ENCODE measurements at places on chromosomes 12 and 14.

GRCh38 chr12:88958946-88959345, 378.7 kb upstream of the KITLG start:
- DNase-seq: peak; percentile 66

GRCh38 chr14:38850664-38851063, 252.4 kb downstream of the SEC23A start:
- no peak for DNase-seq

DNA sequence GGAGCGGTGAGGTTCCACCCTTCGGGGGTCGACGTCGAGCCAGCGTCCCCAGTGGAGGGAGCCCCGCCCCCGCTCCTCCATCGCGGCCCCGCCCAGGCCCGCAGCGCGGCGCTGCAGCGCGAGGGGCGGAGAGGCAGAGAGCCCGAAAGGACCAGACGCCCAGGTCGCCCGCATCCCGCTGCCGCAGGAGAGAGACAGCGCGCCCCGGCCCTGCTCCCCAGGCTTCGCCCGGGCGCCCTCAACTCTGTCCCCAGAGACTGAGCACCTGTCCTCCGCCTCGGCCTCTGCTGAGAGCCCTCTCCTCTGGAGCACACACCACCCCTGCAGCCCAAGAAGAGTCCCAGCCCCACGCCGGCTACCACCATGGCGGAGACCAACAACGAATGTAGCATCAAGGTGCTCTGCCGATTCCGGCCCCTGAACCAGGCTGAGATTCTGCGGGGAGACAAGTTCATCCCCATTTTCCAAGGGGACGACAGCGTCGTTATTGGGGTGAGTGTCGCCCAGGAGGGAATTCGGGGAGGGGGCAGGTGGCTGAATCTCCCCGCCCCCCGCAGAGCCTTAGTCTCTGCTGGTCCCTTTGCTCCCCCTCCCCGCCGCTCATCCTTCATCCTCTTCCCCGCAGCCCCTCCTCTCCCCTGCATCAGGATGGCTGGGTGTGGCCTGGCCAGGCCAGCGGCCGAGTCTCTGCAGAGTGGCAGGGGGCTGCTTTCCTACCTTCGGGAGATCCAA, at the start of gene KIF5A:
Gene KIF5A (plus strand): TSS at position 136 of the 732 bp plus-strand sequence. CDS start 228 bp downstream, at position 364.
- DNase-seq: peak; percentile 62

- no peak for DNase-seq
These were observed 2.7 kb upstream of the RABGGTA start for GRCh38 chr14:24274101-24274543.

DNA sequence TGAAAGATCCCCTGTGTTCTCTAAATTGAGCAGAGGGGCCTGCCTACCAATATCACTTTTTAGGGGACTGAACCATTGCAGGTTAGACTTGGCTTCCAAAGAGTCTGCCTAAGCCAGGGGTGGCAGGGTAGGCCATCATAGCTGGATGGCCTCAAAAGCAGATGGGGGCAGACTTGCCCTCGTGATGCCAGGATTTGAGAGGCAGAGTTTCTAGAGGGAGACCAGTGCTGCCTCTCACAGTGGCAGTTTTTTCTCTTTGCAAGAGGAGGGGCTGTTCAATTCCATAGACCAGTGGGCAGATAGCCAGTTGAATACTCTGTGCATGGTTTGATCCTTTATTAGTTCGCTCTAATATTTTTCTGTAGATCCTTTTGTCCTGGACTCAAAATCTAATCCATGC, 23.8 kb upstream of the SMCO2 start:
- no peak for DNase-seq

DNA sequence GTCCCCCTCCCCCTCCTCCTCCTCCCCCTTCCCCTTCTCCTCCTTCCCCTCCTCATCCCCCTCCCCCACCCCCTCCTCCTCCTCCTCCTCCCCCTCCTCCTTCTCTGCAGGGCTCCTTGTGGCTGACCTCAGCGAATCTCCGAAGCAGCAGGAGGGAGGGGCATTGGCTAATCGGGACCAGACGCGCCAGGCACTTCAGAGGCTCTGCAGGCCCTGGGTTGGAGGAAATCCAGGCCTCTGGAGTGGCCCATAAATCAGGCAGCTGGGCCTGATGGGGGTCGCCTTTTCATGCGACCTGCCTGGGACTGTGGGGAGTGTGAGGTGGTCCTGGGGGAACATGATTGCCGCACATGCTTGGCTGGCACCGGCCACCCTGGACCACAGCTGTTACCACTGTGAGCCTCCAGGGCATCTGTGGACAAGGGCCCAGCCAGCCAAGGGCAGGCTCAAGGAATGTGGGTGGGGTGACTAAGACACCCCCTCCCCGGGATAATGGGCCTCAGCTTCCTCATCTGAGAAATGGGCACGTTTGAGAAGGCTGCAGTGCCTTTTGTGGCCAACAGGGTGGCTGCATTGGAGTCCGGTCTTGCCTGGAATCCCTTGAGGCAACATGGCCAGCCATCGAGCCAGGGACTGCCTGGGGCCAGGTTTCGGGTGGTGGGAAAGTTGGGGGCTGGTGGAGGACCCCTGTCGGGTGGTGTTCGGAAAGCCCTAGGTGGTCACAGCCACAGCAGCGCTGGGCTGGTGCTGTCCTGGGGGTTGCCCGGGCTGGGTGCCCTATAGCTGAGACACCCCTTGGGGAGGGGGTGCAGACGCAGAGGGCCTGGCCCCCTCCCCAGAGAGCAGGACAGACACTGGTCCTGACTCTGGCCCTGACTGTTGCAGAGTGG, 12.0 kb downstream of the KIF26A start:
- DNase-seq: no peak

DNA sequence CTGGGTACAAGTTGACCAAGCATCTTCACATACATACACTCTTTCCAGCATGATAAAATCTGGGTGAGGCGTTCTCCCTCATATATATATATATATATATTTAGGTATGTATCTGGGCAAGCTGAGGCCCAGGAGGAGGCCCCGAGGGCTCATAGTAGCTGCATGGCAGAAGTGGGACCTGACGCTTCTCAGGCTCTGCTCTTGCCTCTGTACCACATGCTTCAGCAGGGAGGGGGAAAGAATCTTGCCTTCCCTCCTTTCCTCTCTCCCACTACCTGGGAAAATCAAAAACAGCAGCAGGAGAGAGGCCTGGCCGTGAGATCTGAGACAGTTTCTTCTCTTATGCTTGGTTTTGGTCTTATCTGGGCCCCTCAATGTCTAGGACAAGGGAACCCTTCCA, 9.2 kb downstream of the PPP1R1A start:
- DNase-seq: no peak

GRCh38 chr12:57225680-57226210, 3.8 kb upstream of the SHMT2 start:
- DNase-seq: no peak

DNA sequence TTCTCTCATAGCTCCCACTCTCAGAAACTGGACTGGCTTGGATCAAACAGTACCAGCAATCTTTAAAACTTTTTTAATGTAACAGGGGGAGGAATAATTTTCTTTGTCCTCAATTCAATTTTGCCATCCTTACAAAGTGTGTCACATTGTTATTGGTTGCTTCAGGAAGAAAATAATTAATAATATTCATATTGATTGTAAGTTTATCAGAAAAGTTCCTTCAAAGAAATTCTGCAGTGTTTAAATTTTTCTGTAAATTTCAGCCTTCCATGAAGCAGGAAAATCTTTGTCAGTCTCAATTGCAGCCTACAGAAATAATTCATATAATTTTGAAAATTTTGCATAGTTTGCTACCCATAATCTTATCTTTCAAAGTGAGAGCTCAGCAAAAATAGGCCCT, 1119.1 kb upstream of the ATXN7L3B start:
- DNase-seq: no peak

DNA sequence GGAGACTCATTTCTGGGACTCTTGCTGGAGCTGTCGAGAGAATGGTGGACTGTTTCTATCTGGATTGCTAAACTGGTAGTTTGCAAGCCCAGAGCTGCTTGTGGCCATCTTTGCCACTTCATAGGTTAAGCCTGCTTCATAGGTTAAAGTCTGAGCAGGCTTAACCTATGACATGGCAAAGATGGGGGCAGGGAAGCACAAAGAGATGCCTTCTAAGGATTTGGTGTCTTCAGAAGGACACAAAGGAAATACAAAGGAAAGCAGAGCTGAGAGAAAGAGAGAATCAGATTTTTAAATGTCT, 78.4 kb upstream of the MAX start:
- DNase-seq: no peak

DNA sequence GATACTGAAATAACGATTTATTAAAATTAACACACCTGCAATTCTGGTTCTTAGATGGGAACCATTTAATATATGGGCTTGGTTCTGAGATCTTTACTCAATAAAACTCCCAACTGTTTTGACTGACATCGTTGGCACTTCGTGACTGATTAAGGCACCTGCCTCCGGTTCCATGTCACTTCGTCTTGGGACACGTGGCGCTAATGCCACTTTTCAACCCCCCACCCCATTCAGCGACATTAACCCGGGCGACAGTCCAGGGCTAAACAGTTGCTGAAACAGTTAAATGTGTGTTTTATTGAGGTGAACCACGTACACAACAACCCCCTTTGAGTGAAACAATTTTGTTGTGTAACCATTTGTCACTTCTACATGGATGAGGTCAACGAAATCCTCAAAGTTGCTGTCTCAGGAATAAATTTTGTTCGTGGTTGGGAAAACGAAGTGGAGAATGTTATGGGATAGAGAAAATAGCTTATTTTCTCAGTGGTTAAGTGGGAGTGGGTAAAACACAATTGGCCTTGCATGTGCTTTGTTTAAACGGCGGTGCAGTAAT, 9.9 kb upstream of the SLC38A2 start:
- no peak for DNase-seq

DNA sequence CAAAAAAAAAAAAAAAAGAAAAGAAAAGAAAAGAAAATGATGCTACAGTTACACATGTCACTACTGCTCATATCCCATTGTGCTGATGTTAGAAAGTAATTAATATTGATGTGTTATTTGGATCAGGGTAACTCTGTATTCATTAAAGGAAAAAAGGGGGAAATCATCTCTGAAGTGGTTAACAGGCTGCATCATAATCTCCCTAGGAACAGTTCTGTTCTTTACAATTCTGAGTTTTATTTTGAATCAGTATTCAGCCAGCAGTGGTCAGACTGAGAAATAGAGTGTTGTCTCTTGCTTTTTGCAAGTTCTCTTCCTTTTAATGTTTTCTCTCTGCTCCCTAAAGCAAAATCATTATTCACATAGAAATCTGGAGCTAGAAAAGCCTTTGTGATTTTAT, 128.6 kb upstream of the CRY1 start:
- DNase-seq: no peak

GRCh38 chr12:93347054-93347785, 30.5 kb upstream of the NUDT4 start:
- DNase-seq: no peak

- no peak for DNase-seq
These were observed 16.6 kb downstream of the ACTR10 start for GRCh38 chr14:58216544-58216943.

GRCh38 chr12:54340846-54341245, 15.9 kb downstream of the COPZ1 start:
- DNase-seq: no peak

DNA sequence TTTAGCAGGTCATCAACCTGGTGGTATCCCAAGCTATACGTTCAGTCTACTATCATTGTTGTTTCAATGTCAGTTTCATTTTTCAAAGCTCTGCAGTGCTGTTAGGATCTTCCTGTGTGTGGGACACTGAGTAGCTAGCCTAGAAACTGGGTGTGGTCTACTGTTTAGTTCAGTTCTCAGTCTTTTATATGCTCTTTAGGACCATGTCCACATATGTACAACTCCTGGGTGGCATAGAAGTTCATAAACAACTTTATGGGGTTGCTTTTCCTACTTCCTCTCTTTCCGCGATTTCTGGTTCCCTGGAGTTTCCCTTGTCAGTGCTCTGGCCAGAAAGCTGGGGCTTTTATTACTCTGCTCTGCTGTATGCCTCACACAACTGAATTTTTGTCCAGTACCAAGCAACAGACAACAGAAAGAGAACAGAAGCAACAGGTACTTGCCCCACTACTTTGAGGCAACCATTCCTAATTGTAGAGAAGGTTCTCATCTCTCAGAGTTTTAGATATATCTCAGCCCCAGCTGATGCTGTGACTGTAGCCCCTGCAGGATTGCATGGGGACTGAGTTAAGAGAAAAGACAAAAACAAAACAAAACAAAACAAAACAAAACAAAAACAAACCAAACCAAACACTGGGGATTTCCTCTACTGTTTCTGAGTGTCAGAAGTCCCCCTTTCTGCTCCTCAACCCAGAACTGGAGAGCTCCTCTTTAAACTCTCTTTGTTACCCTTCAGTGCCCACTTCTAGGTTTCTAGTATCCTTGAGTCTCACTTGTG, 30.3 kb downstream of the MIS18BP1 start:
- no peak for DNase-seq

- no peak for DNase-seq
These were observed 119.4 kb downstream of the SRGAP1 start for GRCh38 chr12:63963868-63964267.

DNA sequence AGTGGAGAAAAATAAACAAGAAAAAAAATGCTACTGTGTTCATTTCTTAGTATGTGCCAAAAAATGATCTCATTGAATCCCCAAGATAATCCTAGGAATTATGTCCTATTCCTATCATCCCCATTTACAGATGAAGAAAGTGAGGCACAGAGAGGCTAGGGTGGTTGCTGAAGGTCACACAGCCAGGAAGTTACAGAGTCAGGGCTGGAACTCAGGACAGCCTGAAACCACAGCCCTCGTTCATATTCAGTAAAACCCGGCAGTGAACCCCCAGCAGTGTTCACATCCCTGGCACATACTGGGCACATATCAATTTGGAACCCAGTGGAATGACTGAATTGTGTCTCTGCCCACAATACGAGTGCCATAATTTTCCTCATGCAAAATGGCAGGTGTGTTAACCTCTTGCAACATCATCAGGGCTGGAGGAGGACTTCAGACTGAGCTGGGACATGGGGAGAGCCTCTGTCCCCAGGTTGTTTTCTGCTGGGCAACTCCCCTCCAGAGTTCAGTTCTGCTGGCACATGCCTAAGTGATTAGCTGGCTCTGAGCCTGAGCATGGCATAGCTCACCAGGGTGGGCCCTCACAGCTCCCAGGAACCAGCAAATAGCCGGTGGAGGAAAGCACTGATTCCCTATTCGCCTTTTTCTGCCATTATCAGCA, 2.0 kb upstream of the PPP1CC start:
- DNase-seq: no peak

- DNase-seq: no peak
These were observed 29.8 kb downstream of the PIWIL1 start for GRCh38 chr12:130367523-130367922.

DNA sequence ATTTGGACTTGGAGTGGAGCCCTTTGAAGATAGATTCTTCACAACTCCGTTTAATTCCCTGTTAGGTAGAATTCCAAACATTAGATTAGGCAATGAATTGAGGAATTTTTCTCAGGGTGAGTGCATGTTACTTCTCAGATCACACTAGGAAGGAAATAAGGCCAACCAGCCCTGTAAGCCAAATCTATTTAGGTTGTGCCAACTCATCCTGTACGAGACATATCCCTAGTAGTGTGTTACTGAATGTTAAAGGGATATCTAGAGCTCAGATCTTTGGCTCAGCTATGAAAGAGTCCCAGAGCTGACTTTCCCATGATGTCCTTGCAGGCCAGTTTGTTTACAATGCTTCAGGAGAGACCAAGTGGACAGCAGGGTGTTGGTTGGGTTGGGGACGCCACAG, 45.6 kb downstream of the GPHB5 start:
- no peak for DNase-seq

GRCh38 chr12:79233341-79233781, 368.8 kb downstream of the SYT1 start:
- peak; percentile 46 for DNase-seq

- DNase-seq: no peak
These were observed 38.2 kb downstream of the RAD52 start for GRCh38 chr12:911191-911826.

- DNase-seq: no peak
These were observed 7.8 kb downstream of the ARHGEF25 start for GRCh38 chr12:57618966-57619433.

GRCh38 chr14:85619851-85620250, 89.9 kb downstream of the FLRT2 start:
- no peak for DNase-seq

GRCh38 chr12:120688527-120689071, 1.6 kb downstream of the MLEC start:
- DNase-seq: no peak
